GM04503 (cell line): ENCODE measurements at places on chromosomes 16 and 17.
A peak's percentile ranks its signal among the peaks of the same experiment; 100 is the strongest.

DNA sequence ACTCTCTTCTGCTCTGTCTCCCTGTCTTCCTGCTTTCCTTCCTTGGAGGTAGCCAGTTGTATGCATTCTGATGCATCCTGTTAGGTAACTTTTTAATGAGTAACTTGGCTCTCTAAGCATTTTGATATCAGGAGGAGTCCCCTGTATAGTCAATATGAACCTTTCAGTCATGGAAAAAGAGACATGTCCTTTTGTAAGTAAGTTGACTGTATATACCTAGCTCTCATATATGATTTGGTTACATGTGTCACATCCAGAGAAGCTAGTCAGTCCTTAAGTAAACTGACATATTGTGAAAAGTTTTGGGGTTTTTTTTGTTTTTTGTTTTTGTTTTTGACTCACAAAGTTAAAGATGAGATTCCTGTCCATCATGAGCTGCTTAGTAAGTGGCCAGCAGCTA lies 18.8 kb downstream of the UTP18 start:
- DNase-seq = no peak

DNA sequence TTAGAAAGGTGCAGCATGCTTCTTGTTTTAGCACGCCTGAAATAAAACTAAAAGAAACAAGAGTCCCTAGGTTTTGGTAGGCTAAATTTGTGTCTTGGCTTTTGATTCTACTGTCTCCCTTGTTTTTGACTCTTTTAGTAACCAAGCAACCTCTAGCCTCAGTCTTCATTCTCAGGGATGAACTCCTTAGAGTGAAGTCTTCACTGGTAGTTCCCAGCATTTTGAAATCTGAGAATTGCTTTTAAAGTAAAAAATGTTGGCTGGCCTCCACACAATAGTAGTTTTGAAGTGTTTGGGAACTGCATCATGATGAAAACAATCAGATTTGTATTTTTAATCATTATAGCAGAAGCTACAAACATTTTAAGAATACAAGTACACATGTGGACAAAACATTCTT lies 6.1 kb upstream of the CDR2 start:
- peak; percentile 65 for DNase-seq

- DNase-seq = peak; percentile 25
Observed at GRCh38 chr17:44518032-44518431, 14.8 kb upstream of the GPATCH8 start.

GRCh38 chr16:22191532-22192260 lies 14.4 kb upstream of the EEF2K start:
- DNase-seq = no peak

GRCh38 chr17:74623693-74624093 lies at the start of gene CD300E:
Gene CD300E (minus strand): TSS chr17:74623738. CDS start chr17:74623621, 117 bp downstream.
- no peak for DNase-seq

GRCh38 chr17:2138761-2139160 lies 83.9 kb downstream of the HIC1 start:
- no peak for DNase-seq

GRCh38 chr17:72764632-72765041 lies 327.9 kb downstream of the SLC39A11 start:
- DNase-seq = no peak

GRCh38 chr17:37671824-37672547 lies 28.7 kb upstream of the DDX52 start:
- DNase-seq = peak; percentile 87

GRCh38 chr17:38906460-38907228 lies 18.8 kb upstream of the LASP1NB start:
- no peak for DNase-seq

DNA sequence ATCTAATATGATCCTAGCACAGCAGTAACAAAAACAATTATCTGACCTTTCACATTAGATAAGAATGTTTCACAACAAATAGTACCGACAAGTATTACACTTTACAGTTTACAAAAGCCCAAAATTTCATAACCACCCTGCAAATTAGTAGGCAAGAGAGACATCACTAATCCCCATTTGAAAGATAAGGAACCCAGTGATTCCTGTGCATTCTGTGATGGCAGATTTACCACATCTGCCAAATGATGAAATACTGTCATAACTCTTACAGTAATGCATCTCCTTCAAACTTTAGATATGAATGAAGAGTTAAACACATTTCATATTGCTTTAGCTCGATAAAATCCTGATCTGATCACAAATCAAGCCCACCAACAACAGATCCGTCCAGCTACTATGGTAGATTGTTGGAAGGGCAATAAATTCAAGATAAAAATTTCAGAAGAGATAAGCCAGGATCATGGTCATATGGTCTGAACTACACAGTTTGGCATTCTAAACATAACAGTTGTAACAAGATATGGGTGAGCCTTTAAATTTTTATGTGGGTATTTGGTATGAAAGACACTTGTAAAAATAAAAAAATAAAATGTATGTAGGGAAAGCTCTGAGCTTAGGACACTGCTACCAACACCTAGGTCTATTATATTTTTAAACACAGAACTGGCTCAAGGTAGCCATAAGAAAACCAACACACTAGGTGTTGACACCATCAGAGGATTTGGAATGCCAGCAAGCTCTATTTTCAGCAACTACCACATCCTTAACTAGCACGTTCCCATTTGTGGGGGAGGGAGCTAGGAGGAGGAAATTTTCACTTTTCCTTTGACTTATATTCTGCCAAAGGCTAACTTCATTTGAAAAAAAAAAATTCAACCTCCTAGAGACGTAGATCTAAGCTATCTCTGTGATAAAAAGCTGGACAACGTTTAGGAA lies 9.3 kb downstream of the YWHAE start:
- DNase-seq = no peak

GRCh38 chr16:51816929-51817328 lies 665.9 kb upstream of the SALL1 start:
- no peak for DNase-seq

DNA sequence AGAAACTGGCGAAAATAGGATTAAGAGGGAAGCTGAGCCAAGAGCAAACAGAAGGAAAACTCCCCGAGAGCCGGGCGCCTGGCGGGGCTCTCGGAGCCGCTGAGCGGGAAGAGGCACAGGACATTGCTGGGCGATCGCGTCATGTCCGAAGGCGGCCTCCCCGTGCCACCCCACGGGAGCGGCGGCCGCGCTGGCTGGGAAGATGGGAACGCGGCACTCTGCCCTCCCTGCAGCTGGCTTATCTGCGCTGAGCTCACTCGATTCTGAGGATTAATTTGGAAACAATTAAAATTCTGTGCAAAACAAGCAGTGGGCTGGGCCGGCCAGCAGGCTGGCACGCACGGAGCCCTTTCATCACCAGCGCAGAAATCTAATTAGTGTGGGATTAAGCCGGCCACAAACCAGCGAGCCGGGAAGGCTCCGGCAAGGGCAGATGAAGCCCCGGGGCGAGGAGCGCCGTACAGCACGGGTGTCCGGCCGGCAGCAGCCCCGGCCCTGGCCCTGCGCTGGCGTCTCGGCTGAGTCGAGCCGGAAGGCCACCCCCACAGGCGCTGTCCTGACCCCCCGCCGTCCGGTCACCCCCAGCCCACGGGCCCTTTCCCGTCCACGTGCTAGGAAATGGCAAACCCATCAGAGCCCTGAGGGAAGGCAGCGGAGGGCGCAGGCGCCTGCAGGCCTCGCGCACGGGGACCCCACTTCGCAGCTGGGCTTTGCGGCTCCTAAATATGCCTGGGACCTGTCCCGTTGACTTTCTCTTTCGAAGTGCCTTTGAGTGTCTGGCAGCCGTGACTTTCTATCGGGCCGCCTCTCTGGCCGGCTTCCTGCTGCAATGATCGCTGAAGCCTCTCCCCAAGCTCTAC lies 37.9 kb downstream of the SOX8 start:
- DNase-seq = peak; percentile 35

DNA sequence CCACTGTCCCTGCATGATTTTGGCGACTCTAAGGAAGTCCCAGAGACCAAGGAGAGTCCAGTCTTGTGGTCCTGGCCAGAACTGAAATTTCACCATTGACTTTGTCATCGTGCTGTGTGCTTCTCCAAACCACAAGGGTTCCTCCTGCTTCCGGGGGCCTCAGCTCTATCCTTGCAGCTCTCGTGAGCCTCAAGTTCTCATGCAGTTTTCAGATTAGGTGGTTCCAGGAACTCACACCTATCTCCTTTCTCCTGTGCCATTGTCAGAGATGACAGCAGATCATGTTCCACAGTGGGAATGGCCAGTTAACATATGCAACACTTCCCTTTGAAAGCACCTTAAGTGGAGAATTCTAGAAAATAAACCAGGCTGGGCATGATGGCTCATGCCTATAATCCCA lies 97.9 kb upstream of the CRHR1 start:
- DNase-seq = no peak

DNA sequence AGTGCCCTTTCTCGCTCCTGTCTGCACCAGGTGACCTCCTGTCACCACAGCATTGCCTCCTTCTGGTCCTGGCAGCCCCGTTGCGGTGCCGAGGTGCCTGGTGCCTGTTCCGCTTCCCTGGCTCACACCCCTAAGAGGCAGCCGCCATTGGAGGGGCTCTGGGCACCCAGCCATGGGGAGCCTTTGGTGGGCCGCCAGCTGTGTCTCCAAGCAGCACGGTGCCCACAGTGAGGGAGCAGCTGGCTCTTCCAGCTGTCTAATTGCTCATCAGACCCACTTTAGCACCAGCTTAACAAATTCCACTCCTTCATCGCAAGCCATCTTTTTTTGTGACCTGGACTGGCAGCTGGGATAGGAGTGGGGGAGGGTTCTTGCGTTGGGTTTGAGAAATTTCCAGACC lies 276.1 kb downstream of the SNX29 start:
- DNase-seq = no peak

GRCh38 chr16:31201582-31202413 lies 762 bp downstream of the PYCARD start:
- no peak for DNase-seq

DNA sequence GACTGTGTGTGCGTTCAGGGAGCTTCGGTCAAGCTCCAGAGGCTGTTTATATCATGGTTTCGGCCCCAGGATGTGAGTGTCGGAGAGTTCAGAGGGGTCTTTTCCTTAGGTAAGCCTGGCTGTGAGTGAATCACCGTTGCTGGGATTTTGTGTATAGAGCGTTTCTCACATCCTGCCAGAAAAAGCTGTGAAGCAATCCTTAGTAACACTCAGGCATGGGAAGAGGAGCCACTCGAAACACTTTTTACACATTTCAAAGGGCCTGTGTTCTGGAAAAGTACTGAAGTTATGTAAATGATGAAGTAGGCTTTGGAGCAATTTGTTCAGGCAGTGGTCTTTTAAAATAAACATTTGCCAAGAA lies 662 bp downstream of the PGS1 start:
- DNase-seq = no peak

DNA sequence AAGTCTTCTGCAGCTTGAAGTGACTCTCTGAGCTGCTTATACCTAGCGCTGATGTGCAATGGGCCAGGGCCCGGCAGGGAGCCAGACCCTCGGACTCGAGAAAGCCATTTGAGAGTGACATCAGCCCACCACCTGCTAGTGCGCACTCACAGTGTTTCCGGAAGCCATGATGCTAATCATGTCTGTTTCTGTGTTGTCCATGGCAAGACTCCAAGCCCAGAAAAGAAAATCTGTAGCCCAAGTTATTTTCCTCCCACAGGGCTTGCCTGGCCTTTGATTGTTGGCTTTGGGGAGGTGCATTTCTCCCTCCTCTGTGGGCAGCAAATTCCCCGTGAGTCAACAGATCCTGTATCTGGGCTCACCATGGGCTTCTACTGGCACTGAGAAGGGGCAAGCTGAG lies 1.8 kb upstream of the CDRT4 start:
- DNase-seq = no peak

GRCh38 chr17:19800571-19800970 lies 52.5 kb upstream of the ALDH3A1 start:
- no peak for DNase-seq

- DNase-seq = no peak
Observed at GRCh38 chr17:57617218-57617617, 127.9 kb downstream of the CCDC182 start.

DNA sequence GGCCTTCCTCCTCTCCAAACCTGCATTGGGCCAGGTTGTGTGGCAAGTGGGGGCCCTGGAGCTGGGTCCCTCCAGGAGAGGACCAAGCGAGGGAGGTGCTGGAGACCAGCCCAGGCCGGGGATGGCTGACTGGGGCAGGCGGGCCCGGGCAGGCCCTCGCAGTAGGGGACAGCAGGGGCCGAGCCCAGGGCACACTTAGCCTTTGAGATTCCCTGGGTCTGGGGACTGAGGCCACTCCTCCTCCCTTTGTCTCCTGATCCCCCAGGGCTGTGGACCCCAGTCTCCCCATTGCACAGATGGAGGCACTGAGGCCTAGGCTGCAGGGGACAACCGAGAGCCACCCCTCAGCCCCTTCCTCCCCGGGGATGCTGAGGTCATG lies 5.2 kb downstream of the FOXJ1 start:
- no peak for DNase-seq

DNA sequence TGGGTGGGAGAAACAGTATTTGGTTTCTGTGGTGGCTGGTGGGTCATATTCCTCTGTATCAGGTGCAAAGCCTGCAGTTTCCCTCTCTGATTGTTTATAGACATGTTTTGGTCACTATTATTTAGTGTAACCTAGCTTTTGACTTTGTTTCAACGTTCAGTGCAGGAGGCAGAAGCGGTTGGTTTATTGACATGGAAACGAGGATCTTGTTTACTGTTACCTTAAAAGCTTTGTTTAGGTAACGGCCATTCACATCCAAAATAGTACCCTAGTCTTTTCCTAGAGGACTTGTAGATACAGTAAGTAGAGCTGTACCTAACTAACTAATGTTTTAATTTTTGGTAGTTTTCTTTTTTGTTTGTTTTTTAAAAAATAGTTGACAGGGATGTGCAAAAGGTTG lies 3.5 kb downstream of the MSI2 start:
- no peak for DNase-seq

- no peak for DNase-seq
Observed at GRCh38 chr16:77938913-77939312, 83.4 kb upstream of the CLEC3A start.

DNA sequence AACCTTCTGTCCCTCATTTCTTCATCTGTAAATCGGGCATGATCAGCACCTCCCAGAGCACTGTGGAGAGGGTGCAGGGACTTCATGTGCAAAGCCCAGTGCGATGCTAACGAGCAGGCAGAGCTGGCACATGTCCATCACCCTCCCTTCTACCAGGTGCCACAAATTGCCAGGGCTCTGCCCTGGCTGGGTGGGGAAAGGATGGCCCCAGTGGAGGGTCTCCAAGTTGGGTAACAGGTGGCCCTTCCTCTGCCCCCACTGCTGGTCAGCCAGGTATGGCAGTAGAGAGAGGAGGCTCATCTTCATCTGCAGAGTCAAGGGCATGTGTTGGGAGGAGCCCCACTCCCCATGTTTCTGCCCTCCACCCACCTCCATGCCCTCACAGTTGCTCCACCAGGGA lies 61.5 kb upstream of the CDH5 start:
- DNase-seq = no peak
